Uterus (tissue), 4 donors: ENCODE measurements at places on chromosomes 5 and 9. TPM values are rescaled to one million over a fixed set of nuclear protein-coding genes. Genes with fewer than 3 reads are reported as not detected.

- H3K4me1 ChIP-seq, result no peaks in the 10 kb centered on the region
- peak overlapping the region; percentile 82 for H3K27ac ChIP-seq
- no peaks in the 10 kb centered on the region for H3K36me3 ChIP-seq
- no peaks in the 10 kb centered on the region for H3K27me3 ChIP-seq
Observed at GRCh38 chr5:59276917-59277372, 616.6 kb downstream of the PDE4D start.

GRCh38 chr5:143874312-143874711 is 62.4 kb downstream of the HMHB1 start:
- H3K36me3 ChIP-seq, result no peaks in the 10 kb centered on the region
- no peak for DNase-seq
- no peak overlapping the region for H3K27ac ChIP-seq

- no peaks in the 10 kb centered on the region for H3K4me1 ChIP-seq
- H3K27ac ChIP-seq, result no peak overlapping the region
- H3K4me3 ChIP-seq, result no peak overlapping the region
- no peaks in the 10 kb centered on the region for H3K36me3 ChIP-seq
Observed at GRCh38 chr5:149760854-149761187, 30.7 kb downstream of the PPARGC1B start.

DNA sequence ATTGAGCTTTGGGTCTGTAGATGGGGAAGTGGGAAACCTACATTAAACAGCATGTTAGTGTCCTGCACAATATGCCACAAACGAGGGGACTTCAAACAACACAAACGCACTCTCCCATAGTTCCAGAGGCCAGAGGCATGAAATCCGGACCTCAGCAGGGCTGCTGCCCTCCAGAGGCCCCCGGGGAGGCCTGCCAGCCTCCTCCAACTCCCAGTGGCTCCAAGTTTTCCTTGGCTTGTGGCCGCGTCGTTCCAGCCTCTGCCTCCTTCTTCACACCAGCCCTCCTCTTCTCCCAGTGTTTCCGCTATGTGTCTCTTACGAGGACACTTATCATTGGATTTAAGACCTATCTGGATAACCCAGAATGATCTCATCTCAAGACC is 13.3 kb upstream of the COL5A1 start:
- no peak overlapping the region for H3K4me3 ChIP-seq
- no peaks in the 10 kb centered on the region for H3K27me3 ChIP-seq
- no peaks in the 10 kb centered on the region for H3K36me3 ChIP-seq
- DNase-seq, result no peak
- no peak overlapping the region for H3K27ac ChIP-seq
- H3K4me1 ChIP-seq, result no peaks in the 10 kb centered on the region

The STING1 gene
- 90.1 TPM for total RNA-seq

The BTNL9 gene
- total RNA-seq, result 36.9 TPM
